Hepatocyte (in vitro differentiated cells): ENCODE measurements at places on chromosomes 3 and 15. TPM values are rescaled to one million over a fixed set of nuclear protein-coding genes. Genes with fewer than 3 reads are reported as not detected.
A peak's percentile ranks its signal among the peaks of the same experiment; 100 is the strongest.

DNA sequence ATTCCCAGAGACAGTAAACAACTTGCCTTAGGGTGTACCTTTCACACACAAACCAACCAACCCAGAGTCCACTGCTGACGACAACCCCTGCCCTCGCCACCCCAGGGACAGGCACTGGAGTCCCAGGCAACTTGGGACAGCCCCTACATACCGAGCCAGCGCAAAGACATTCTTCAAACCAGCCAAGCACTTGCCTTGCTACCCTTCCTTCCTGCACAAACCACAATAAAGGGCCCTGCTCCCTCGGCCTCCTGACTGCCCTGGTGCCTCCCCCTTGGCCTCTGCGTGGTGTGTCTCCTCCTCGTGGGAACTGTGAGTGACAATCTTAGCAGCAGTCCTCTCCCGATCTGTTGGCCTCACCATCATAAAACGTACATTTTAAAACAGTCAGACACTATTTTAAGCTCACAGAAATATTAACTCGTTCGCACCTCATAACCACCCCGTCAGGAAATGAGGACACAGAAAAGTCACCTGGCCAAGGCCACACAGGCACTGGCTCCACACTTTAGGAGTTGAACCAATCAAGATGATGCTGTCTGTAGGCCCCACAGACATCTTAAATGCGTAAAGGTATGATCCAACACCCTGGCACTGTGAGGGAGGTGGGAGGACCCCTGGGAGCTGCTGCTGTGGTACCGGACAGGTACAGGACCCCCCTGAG is 113.8 kb downstream of the ADCY5 start:
- H3K27ac ChIP-seq: no peak overlapping the region
- no peak overlapping the region for H3K4me3 ChIP-seq
- H3K4me1 ChIP-seq: no peaks in the 10 kb centered on the region
- H3K27me3 ChIP-seq: no peaks in the 10 kb centered on the region
- H3K36me3 ChIP-seq: no peaks in the 10 kb centered on the region
- no peak for DNase-seq

GRCh38 chr3:66442254-66443117 is 58.3 kb downstream of the LRIG1 start:
- no peaks in the 10 kb centered on the region for H3K36me3 ChIP-seq
- H3K27me3 ChIP-seq: no peaks in the 10 kb centered on the region
- peak overlapping the region; percentile 15 for H3K27ac ChIP-seq
- H3K4me1 ChIP-seq: peaks cover 18% of the 10 kb centered on the region
- H3K4me3 ChIP-seq: no peak overlapping the region
- peak; percentile 41 for DNase-seq

DNA sequence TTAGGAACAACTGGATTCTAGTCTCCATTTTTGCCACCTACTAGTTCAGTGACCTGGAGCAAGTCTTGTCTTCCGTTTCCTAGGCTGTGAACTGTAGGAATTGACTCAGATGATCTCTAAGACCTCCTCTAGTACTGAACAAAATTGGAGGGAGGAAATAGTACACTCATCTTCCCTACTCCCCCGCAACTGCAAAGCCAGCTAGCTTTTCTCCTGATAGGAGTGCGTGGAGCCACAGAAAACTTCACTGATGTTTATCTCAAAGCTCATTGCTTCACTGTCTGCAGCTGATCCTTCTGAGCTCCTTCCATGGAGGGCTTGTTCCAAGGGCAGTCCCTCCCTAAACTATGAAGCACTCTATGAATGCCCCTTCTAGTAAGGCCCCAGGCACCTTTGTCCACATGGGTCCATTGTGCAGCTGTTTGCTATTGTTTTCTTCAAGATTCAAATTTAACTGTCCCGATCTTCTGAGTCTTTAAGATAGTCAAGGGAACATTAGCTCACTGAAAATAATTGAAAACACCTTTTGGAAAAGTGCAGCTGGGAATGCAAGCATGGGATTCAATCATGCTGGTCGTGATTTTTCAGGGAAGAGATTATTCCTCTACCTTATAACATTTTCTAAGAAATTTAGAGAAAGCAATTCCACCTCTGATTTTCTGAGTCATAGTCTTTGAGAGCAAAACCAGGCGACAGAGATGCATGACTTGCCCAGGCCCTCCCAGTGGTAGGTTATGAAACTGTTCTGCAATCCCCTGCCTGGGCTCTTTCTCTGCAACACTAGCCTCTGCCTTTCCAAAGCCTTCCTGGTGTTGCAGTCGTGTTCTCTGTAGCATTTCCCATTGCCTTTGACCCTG is 24.3 kb downstream of the FILIP1L start:
- H3K27me3 ChIP-seq: no peaks in the 10 kb centered on the region
- H3K36me3 ChIP-seq: no peaks in the 10 kb centered on the region
- H3K4me3 ChIP-seq: no peak overlapping the region
- peaks cover 26% of the 10 kb centered on the region for H3K4me1 ChIP-seq

GRCh38 chr15:57495041-57495440 is 96.7 kb upstream of the MYZAP start:
- no peaks in the 10 kb centered on the region for H3K27me3 ChIP-seq
- H3K4me3 ChIP-seq: no peak overlapping the region
- no peak for DNase-seq
- no peaks in the 10 kb centered on the region for H3K36me3 ChIP-seq
- H3K27ac ChIP-seq: peak overlapping the region; percentile 79

DNA sequence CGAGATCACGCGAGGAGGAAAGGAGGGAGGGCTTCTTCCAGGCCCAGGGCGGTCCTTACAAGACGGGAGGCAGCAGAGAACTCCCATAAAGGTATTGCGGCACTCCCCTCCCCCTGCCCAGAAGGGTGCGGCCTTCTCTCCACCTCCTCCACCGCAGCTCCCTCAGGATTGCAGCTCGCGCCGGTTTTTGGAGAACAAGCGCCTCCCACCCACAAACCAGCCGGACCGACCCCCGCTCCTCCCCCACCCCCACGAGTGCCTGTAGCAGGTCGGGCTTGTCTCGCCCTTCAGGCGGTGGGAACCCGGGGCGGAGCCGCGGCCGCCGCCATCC is 1.1 kb upstream of the SETD5 start:
- peak; percentile 97 for DNase-seq
- H3K27ac ChIP-seq: peak overlapping the region; percentile 99
- H3K27me3 ChIP-seq: no peaks in the 10 kb centered on the region
- no peaks in the 10 kb centered on the region for H3K36me3 ChIP-seq
- peaks cover 44% of the 10 kb centered on the region for H3K4me1 ChIP-seq
- peak overlapping the region; percentile 38 for H3K4me3 ChIP-seq

DNA sequence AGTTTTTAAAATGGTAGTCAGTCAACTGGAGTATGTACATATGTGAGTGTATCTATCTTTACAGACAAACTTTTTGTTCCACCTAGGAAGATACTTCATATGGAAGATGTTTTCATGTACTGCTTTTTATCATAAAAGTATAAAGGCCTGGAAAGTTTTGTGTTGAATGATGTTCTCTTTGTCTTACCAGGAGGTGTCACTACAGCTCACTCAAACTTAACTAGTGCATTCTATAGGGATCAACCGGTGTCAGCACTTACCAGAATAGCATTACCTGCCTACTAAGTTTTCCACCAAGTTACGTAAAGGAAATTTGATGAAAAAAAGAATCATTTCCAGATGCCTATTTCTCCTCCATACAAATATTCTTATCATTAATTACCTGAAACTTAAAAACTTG is 522.6 kb upstream of the SEMA6D start:
- peak; percentile 47 for DNase-seq
- no peaks in the 10 kb centered on the region for H3K4me1 ChIP-seq
- no peaks in the 10 kb centered on the region for H3K36me3 ChIP-seq

DNA sequence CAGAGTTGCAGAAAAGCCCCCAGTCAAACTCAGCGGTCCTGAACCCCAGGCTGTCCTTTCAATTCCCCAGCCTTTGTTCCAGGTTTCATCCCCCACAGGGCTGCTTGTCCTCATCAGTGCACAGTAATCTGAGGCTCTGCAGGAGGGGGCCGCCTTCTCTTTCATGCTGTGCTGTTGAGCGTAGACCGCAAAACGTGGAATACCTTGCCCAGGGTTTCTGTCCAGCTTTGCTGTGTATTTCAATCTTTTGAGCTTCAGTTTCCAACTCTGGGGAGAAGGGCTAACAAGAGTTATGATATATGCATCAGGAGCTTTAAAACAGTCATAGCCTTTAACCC is 64.8 kb downstream of the FAM43A start:
- no peak overlapping the region for H3K4me3 ChIP-seq
- H3K36me3 ChIP-seq: no peaks in the 10 kb centered on the region
- H3K4me1 ChIP-seq: peaks cover 14% of the 10 kb centered on the region

DNA sequence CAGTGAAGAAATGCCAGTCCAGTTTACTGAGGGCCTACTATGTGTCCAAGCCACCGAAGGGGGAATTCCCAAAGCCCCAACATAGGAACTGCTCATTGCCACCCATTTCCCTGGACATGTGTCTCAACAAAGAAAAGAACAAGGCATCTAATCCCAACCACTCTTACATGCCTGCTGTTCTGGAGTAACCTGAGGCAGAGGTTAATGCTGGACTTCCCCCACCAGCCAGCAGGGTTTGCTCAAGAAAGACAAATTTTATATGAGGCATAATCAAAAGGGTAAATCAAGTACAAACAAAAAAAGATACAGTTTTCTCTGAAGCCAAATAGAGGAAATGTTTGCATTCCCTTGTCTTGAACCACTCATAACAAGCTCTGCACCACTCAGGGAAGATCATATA is 4.1 kb downstream of the ADCY5 start:
- no peak for DNase-seq
- H3K27me3 ChIP-seq: peaks cover 41% of the 10 kb centered on the region
- H3K4me1 ChIP-seq: peaks cover 8% of the 10 kb centered on the region
- no peaks in the 10 kb centered on the region for H3K36me3 ChIP-seq
- no peak overlapping the region for H3K27ac ChIP-seq

GRCh38 chr3:140096037-140096436 is 161.1 kb downstream of the CLSTN2 start:
- no peak overlapping the region for H3K4me3 ChIP-seq
- DNase-seq: no peak
- no peaks in the 10 kb centered on the region for H3K4me1 ChIP-seq
- H3K27ac ChIP-seq: no peak overlapping the region

GRCh38 chr15:56868170-56868569 is 50.3 kb upstream of the TCF12 start:
- H3K36me3 ChIP-seq: no peaks in the 10 kb centered on the region
- H3K27ac ChIP-seq: no peak overlapping the region
- DNase-seq: no peak
- no peaks in the 10 kb centered on the region for H3K4me1 ChIP-seq
- no peaks in the 10 kb centered on the region for H3K27me3 ChIP-seq
- H3K4me3 ChIP-seq: no peak overlapping the region

- no peak for DNase-seq
- H3K27ac ChIP-seq: no peak overlapping the region
- peaks cover 6% of the 10 kb centered on the region for H3K4me1 ChIP-seq
- H3K4me3 ChIP-seq: no peak overlapping the region
- no peaks in the 10 kb centered on the region for H3K27me3 ChIP-seq
- H3K36me3 ChIP-seq: no peaks in the 10 kb centered on the region
Observed at GRCh38 chr3:15964605-15965442, 167.0 kb upstream of the ANKRD28 start.

GRCh38 chr3:131091768-131092167 is 65.1 kb downstream of the NEK11 start:
- H3K27me3 ChIP-seq: no peaks in the 10 kb centered on the region
- H3K4me1 ChIP-seq: no peaks in the 10 kb centered on the region
- no peak overlapping the region for H3K27ac ChIP-seq
- DNase-seq: no peak
- no peaks in the 10 kb centered on the region for H3K36me3 ChIP-seq
- H3K4me3 ChIP-seq: no peak overlapping the region

GRCh38 chr15:72826611-72827010 is 43.1 kb upstream of the ADPGK start:
- DNase-seq: no peak
- no peaks in the 10 kb centered on the region for H3K27me3 ChIP-seq
- H3K36me3 ChIP-seq: no peaks in the 10 kb centered on the region

DNA sequence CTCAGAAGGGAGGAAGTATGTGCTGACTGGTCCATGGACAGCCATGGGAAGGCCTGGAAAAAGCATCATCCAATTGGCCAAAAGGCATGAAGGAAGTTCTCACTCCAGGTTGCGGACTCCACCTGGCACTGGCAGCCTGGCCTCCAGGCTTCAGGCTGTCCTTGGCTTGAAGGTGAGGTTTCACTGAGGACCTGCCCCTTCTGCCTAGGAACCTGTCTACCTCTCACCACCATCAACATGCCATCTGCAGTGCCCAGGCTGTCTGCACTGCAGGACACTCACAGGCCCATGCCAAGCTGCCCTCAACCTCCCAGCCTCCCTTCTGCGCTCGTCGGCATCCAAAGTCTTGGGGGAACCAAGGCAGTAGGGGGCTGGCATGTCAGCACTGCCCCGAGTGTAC is 51.1 kb downstream of the CEP70 start:
- H3K27me3 ChIP-seq: no peaks in the 10 kb centered on the region
- no peaks in the 10 kb centered on the region for H3K36me3 ChIP-seq
- H3K4me3 ChIP-seq: no peak overlapping the region
- H3K27ac ChIP-seq: no peak overlapping the region

- no peaks in the 10 kb centered on the region for H3K36me3 ChIP-seq
- H3K4me1 ChIP-seq: no peaks in the 10 kb centered on the region
- no peak for DNase-seq
- H3K4me3 ChIP-seq: no peak overlapping the region
- H3K27ac ChIP-seq: no peak overlapping the region
Observed at GRCh38 chr15:34610354-34610753, 26.9 kb upstream of the GOLGA8B start.

DNA sequence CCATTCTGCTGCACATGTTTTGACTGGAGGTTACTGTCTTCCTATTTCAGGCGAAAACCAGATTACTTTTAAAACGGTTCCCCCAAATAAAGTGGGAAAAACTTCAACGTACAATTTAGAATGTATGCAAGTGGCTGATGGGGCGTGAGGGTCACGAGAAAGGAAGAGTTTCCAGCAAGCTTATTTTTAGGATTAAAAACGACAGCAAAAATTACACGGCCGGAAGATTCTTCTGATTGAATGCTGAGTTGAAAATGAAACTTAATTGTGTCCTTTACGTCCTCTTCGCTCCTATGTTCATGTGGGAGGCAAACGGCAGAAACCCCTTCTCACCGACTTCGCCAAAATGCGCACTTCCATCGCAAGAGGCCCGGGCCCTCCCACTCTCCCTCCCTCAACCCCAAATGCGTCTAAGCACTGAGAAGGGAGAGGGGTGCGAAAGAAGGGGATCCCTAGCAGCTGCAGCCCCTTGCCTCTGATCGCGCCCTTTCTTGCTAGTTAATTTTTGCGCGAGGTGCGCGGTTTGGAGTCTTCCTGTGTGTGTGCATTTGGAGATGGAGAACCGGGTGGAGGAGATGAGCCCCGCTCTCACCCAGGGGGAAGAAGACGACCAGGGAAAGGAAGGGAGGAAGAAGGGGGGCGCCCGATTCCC is 656 bp downstream of the CD47 start:
- peak overlapping the region; percentile 99 for H3K4me3 ChIP-seq
- H3K4me1 ChIP-seq: no peaks in the 10 kb centered on the region
- no peaks in the 10 kb centered on the region for H3K36me3 ChIP-seq
- H3K27ac ChIP-seq: peak overlapping the region; percentile 62
- peak; percentile 28 for DNase-seq

HGD gene
- total RNA-seq: 48.3 and 64.6 TPM in 2 replicates

IMP3 gene
- total RNA-seq: 142 and 155 TPM in 2 replicates

ZNF80 gene
- total RNA-seq: not detected in 2 replicates

CHRM5 gene
- total RNA-seq: not detected in 2 replicates

TM2D3 gene
- 41.9 and 46.6 TPM in 2 replicates for total RNA-seq

SERPINI1 gene
- total RNA-seq: 13.2 and 20.0 TPM in 2 replicates
